ENCODE measurements at places on chromosomes 12 and 14.

DNA sequence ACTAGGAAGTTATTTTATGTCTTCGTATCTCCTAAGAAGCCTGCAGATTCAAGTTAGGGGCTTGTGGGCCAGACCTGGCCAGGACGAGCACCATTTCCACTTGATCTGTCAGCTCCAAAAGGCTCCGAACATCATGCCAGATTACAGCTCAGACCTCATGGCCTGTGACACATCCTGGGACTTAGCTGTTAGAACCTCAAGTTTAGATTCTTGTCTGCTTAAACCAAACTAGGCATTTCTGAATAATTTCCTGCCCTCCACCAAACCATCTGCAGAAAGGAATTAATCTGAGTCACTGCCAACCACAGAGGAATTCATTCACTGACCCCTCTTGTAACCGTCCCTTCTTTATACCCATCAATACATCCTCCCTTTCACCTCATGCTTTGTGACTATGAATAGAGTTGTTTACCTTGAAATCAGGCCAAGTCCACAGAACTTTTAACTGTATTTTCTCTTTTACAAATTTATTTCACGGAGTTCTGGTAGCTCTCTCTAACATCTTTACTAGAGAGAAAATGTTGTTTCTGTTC lies 120.3 kb downstream of the FBXL14 start:
- no peak for DNase-seq

GRCh38 chr12:48765753-48766162 lies 23.1 kb downstream of the ADCY6 start:
- DNase-seq = no peak

DNA sequence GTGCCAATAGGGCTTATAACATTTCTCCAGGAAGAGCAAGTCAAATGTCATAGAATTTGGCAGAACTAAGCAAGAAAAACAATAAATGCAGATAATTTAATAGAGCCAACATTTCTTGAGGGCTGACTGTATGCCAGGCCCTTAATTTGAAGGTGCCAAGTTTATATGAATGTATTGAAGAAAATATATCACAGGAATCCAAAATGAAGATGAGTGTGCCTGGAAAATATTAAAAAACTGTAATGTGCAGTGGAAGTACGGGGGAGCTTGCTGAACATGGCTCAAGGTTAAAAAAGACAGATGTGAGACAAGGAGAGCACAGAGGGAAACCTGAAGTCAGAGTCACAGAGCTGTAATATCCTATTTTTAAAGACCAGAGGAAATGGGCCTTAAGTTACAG lies 16.4 kb downstream of the NR1H4 start:
- DNase-seq = no peak

- no peak for DNase-seq
Observed at GRCh38 chr14:104385531-104386101, 193.9 kb upstream of the C14orf180 start.

DNA sequence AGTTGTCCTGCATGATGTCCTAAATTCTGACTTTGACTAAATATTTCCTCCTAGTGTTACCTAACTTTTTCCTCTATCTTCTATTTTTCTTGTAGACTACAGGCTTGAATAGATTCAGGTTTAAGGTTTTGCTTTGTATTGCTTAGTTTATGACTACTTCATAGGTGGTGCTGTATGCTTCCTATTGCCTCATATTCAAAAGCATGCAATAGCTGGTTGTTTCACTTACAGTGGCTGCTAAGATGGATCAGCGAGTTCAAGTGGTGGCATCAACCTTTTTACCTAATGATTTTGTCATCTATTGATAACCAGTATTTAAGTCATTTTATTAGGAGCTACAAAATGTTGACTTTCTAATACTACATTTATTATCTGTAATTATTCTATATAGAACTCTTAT lies 36.3 kb upstream of the BICD1 start:
- no peak for DNase-seq

DNA sequence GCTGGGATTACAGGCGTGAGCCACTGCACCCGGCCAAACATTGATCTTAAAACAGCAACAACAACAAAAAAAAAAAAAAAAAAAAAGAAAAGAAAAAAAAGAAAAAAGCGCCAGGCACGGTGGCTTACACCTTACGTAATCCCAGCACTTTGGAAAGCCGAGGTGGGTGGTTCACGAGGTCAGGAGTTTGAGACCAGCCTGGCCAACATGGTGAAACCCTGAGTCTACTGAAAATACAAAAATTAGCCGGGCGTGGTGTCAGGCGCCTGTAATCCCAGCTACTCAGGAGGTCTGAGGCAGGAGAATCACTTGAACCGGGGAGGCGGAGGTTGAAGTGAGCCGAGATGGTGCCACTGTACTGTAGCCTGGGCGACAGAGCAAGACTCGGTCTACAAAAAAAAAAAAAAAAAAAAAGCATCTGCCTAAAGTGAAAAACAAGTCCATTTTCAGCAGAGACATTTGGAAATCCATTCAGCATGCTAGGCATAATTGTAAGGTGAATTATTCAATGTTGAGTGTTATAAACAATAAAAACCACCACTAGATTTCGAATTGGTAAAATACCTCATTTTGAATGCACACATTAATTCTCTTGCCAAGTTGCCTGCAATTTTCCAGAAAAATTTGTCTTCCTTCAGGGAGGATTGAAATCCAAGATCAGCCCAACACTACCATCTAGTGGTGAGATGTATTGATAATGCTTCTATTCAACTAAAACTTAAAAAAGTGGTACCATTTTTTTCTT lies 8.0 kb upstream of the CERS5 start:
- peak; percentile 9 for DNase-seq

DNA sequence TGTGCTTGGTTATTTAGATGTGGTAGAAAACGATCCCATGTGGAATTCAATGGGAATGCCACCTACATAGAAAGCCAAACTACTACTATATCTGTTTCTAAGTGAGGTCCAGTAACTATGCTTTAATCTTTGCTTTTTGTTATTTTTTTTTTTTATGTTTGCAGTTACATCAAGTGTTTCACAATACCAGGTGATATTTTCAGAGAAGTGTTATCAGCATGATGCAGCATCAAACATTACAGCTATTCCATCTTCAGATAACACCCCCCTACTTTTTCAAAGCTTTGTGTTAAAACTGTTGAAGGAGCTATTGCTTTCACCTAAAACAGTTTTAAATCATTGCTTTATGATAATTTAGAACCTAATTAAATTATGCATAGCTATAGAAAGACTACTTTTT lies 163.8 kb upstream of the SLC16A7 start:
- DNase-seq = no peak

- no peak for DNase-seq
Observed at GRCh38 chr12:91994208-91994797, 151.3 kb downstream of the BTG1 start.

- DNase-seq = no peak
Observed at GRCh38 chr14:49619730-49620129, 696 bp downstream of the RPL36AL start.

DNA sequence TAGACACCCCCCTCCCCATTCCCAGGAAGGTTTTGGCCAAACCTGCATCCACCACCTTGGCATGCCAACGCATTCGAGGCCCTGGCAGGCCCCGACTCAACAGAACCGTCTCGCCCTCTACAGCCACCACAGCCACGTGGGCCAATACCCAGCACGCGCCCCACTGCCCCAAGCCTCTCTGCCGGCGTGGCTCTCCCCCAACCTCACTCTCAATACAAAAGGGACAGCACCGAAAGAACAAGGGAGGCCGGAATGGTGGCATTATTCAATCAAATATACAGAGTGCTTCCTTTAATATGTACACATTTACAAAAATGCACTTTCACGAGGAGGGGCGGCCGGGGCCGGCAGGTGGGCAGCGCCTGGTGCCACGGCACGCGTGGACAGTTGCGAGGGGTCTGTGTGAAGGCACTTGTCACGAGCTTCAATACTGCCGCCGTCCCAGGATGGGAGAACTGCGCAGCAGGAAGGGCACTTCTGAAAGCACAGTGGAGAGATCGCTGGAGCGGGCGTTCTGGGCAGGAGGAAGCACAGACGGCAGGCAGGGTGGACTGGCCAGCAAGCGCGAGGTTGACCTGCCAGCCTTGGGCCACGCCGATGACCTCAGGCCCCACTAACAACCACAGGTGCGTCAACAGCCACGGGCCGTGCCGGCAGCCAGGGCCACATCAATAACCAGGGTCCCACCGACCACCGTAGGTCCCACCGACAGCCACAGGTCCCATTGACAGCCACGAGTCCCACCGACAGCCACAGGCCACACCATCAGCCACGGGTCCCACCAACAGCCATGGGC lies 26.9 kb downstream of the JAG2 start:
- DNase-seq = no peak

- DNase-seq = no peak
Observed at GRCh38 chr12:42588524-42589464, 752 bp downstream of the PRICKLE1 start.

DNA sequence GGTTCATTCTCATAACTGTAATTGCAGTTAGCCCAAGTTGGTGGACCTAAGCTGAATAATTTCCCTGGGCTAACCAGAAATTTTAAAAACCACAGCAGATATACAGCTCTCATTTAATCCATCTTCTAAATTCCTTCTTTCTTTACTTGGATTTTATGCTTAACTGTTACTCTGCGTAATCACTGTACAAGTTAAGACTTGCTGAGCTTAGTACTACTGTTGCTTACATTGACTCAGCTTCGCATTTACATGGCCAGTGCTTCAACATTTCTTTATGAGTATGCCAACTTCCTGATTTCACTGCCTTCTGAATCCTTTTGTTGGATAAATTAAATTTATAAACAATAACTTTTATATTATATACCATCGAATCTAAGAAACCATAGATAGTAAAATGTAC lies 147.4 kb downstream of the SLC38A4 start:
- DNase-seq = no peak

GRCh38 chr14:59918824-59919569 lies 947 bp upstream of the LRRC9 start:
- peak; percentile 39 for DNase-seq

GRCh38 chr12:112049351-112049750 lies 36.1 kb downstream of the ERP29 start:
- DNase-seq = no peak

GRCh38 chr14:89849931-89850330 lies 104.6 kb downstream of the EFCAB11 start:
- DNase-seq = no peak

GRCh38 chr14:65419593-65420252 lies 7.2 kb downstream of the FUT8 start:
- no peak for DNase-seq

DNA sequence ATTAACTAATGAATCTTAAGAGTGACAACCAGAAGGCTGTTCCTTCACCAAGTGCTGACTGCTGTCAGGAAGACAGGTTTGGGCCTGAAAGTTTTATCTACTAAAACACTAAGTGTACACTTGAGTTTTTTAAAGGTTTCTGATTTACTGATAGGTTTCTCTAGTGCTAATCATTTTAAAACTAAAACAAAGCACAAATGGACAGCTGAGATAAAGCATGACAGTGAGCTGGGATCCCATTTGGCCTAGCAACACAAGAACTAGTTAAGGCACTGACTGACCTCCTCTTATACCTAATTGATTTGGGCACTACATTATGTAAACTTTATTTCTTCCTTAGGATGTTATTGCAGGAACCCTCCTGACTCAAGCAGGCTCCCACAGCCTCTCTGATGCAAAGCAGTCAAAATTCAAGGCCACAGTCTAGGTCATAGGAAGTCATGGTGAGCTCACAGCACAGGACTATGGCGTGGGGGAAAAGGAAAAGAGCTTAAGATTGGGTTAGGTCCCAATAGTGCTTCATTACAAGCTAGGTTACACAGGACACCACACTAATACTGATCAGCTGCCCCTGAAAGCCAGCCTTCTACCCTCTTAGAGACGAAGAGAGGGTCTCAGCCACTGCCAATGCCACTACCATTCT lies 3.5 kb downstream of the STXBP6 start:
- no peak for DNase-seq

DNA sequence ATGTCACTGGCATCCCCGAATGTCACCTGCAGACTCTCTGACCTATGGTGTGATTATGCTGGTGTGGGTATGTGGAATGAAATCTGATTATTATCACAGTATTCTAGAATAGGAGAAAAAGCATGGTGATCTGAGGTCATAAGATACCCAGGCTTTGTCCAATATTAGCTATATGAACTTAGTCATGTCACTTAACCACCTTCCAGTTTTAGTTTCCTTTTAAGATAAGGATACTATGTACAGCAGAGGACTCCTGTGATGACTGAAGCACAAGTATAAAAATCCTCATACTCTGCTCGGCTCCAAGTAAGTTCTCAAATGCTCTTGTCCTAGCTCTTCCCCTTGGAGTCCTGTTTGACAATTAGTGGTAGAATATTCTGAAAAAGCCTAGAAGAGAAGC lies 2.8 kb downstream of the GNS start:
- DNase-seq = no peak

DNA sequence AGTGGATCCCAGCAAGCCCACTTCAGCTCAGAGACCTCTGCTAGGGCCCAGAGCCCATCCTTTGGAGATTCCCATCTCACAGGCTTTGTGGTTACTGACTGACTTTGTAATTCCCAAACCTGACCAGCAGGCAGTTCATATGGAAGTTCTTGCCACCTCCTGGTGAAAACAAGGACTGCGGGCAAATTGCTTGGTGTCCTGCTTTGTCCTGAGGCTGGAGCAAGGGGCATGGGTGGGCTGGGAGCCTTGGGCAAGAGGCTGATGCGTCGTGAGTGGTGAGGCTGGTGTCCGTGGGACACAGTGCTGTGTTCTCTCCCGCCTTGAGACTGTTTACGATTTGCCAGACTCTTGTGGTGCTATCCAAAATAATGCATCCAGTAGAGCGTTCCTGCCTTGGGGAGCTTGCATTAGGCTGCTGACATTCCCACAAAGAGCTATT lies 91.0 kb downstream of the LRRC74A start:
- peak; percentile 31 for DNase-seq

- DNase-seq = no peak
Observed at GRCh38 chr12:89344043-89344861, 8.0 kb downstream of the DUSP6 start.

DNA sequence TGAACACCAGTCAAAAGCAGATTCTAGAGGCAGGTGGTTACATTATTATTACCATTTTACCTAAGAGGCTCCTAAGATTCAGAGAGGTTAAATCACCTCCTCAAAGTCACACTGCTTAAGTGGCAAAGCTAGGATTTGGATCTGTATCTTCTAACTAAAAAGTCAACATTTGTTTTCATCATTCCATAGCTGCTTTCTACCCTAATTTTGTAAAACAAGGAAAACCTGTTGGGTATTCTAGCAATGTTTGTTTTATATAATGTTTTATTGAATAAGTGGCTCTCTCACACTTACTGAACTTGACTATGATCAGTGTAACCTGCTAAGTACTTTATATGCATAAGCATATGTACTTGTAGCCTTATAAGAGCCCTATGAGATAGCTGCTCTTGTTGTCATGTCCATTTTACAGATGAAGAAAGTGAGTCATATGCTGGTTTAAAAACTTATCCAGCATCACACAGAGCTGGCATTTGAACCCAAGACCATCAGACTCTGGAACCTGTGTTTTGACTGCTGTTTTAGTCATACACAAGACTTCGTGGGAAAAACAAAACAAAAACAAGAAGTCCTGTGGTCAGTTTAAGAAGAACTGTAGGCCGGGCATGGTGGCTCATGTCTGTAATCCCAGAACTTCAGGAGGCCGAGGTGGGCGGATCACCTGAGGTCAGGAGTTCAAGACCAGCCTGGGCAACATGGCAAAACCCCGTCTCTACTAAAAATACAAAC lies 31.7 kb upstream of the EVL start:
- DNase-seq = no peak

- DNase-seq = no peak
Observed at GRCh38 chr14:50530794-50531365, 1.5 kb downstream of the MAP4K5 start.
